A549 treated with Hydrocortisone at 1 μM for 4 hours (cell line): ENCODE measurements at places on chromosomes 7 and 10. TPM values are rescaled to one million over a fixed set of nuclear protein-coding genes. Genes with fewer than 3 reads are reported as not detected.

The MKI67 gene
- total RNA-seq, result 57.6 to 86.2 TPM (median 60.4 TPM) in 5 replicates

The GIMAP7 gene
- not detected in 5 replicates for total RNA-seq

The PI4K2A gene
- 22.0 to 24.9 TPM (median 23.7 TPM) in 5 replicates for total RNA-seq

The ZC3HAV1 gene
- total RNA-seq, result 29.5 to 38.5 TPM (median 30.6 TPM) in 5 replicates

The IGFBP1 gene
- 48.1 to 74.5 TPM (median 60.9 TPM) in 5 replicates for total RNA-seq

The C10orf67 gene
- 0.03 to 0.09 TPM (median 0.07 TPM) in 3 of 5 replicates, not detected in the others for total RNA-seq

The TSPAN12 gene
- total RNA-seq, result 0.28 to 1.2 TPM (median 0.58 TPM) in 5 replicates

The KAZALD1 gene
- 2.4 to 3.5 TPM (median 2.8 TPM) in 5 replicates for total RNA-seq

The SPDYE9 gene
- total RNA-seq, result not detected in 5 replicates

The SMIM30 gene
- total RNA-seq, result 29.3 to 41.5 TPM (median 33.6 TPM) in 5 replicates

The CRHR2 gene
- 0.02 to 0.06 TPM (median 0.05 TPM) in 3 of 5 replicates, not detected in the others for total RNA-seq

The DNAH11 gene
- 0.05 to 0.63 TPM (median 0.25 TPM) in 5 replicates for total RNA-seq

The RSPH10B gene
- total RNA-seq, result 0.05 to 0.20 TPM (median 0.12 TPM) in 5 replicates

The MALRD1 gene
- total RNA-seq, result not detected in 5 replicates

The VOPP1 gene
- total RNA-seq, result 86.2 to 97.9 TPM (median 90.8 TPM) in 5 replicates

The TNS3 gene
- 61.9 to 86.6 TPM (median 71.8 TPM) in 5 replicates for total RNA-seq

The PLXNA4 gene
- 0.41 to 1.3 TPM (median 0.77 TPM) in 5 replicates for total RNA-seq

The GRID1 gene
- 0.21 to 0.39 TPM (median 0.25 TPM) in 5 replicates for total RNA-seq
